ENCODE measurements at places on chromosomes 13 and 19. TPM values are rescaled to one million over a fixed set of nuclear protein-coding genes. Genes with fewer than 3 reads are reported as not detected.

DNA sequence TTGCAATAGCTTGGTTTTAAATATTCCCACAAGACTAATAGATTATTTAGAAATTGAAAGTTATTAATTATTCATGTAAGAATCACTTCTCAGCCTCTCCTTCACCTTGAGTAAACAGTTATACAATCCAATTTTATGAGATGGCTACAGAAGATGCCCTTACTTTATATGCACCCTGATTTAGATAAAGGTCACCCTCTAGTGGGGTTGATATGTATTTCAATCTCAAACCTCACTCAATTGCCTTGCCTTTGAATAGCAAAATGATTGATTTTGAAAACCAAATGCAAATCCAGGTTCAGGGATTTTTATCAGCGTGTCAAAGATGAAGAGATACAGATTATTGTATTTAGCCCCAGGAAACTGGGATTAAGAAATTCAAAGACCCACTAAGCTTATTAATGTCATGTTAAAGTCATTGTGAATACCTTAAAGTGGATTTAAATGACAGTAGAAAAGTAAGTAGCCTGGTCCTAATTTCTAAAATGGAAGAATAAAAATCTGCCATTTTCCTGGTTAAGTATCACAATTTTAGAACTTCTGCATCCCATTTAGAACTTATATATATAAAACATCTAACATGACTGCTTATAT is 305.1 kb downstream of the ITGBL1 start:
- no peak overlapping the region for H3K4me3 ChIP-seq
- H3K27ac ChIP-seq: no peak overlapping the region

GRCh38 chr13:80755910-80756309 is 415.0 kb upstream of the SPRY2 start:
- H3K36me3 ChIP-seq: no peaks in the 10 kb centered on the region
- no peaks in the 10 kb centered on the region for H3K4me1 ChIP-seq
- no peaks in the 10 kb centered on the region for H3K27me3 ChIP-seq
- peak; percentile 3 for DNase-seq
- no peak overlapping the region for H3K4me3 ChIP-seq

- no peaks in the 10 kb centered on the region for H3K36me3 ChIP-seq
- no peak overlapping the region for H3K27ac ChIP-seq
- H3K27me3 ChIP-seq: no peaks in the 10 kb centered on the region
- DNase-seq: no peak
Observed at GRCh38 chr19:53002479-53002878, 11.2 kb upstream of the ERVV-1 start.

The TUBA3C gene
- not detected for total RNA-seq

The ANGPTL8 gene
- not detected for total RNA-seq

The ERICH4 gene
- total RNA-seq: not detected

DNA sequence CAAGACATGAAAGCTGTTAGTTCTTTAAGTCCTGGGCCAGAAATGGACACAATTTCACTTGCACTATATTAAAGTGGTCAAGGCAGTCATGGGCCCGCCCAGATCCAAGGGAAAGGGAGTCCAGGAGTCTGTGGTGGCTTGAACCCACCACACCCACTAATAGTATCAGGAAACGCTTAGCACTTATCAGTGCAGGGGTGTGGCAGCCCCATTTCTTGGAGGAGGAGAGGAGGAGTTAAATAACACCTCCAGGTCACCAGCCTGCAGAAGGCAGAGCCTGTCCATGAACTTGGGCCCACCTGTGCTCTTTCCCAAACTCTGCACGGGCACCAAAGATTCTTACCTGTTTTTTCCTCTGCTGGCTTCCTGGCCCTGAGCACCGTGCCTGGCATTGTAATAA is 5.4 kb upstream of the NTN5 start:
- H3K4me1 ChIP-seq: peaks cover 4% of the 10 kb centered on the region
- H3K27me3 ChIP-seq: no peaks in the 10 kb centered on the region
- H3K27ac ChIP-seq: no peak overlapping the region
- H3K4me3 ChIP-seq: no peak overlapping the region
- no peaks in the 10 kb centered on the region for H3K36me3 ChIP-seq
- no peak for DNase-seq

DNA sequence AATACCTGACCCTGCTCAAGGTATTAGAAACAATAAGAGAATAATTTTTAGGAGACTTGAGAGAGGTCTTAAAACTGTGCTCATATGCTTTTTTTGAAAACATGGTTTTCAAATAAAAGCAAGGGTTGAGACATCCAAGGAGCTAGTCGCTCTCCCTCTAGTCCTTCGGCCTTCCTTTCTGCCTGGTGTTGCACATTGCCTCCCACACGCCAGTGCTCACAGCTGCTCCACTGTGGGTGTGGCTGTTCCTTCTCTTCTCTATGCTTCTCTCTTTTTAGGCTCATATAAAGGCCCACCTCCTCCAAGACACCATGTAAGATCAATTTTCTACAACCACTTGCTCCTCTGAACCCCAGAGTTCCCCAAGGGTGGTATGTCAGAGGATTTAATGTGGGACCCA is 352.6 kb downstream of the ENOX1 start:
- DNase-seq: no peak
- H3K4me1 ChIP-seq: no peaks in the 10 kb centered on the region
- H3K36me3 ChIP-seq: no peaks in the 10 kb centered on the region
- H3K27me3 ChIP-seq: no peaks in the 10 kb centered on the region

The THSD8 gene
- total RNA-seq: 45.2 TPM

- no peak overlapping the region for H3K4me3 ChIP-seq
- no peak overlapping the region for H3K27ac ChIP-seq
- H3K27me3 ChIP-seq: no peaks in the 10 kb centered on the region
Observed at GRCh38 chr13:78876915-78877549, 218.1 kb upstream of the OBI1 start.

The TEKTIP1 gene
- 4.2 TPM for total RNA-seq

DNA sequence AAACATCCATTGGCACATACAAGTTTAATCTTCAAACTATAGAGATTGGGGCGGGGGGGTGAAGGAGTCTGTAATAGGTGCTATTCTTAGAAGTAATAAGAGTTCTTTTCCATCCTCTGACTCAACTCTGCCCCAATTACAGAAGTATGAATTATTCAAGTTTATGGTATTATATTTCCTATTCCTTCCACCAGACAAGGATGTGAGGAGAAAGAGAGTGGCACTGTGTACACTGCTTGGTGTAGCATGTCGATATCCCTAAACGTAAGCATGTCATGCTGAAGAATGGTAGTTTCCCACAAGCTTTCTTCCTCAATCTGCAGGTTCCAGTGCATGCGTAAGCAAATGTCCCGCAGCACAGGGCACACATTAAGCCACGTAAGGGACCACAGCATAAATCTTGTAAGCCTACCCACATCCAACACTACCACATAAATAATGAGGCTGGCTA is 14.1 kb downstream of the BRD4 start:
- H3K4me1 ChIP-seq: peaks cover 41% of the 10 kb centered on the region
- no peak overlapping the region for H3K4me3 ChIP-seq
- no peaks in the 10 kb centered on the region for H3K36me3 ChIP-seq
- H3K27ac ChIP-seq: peak overlapping the region; percentile 23

DNA sequence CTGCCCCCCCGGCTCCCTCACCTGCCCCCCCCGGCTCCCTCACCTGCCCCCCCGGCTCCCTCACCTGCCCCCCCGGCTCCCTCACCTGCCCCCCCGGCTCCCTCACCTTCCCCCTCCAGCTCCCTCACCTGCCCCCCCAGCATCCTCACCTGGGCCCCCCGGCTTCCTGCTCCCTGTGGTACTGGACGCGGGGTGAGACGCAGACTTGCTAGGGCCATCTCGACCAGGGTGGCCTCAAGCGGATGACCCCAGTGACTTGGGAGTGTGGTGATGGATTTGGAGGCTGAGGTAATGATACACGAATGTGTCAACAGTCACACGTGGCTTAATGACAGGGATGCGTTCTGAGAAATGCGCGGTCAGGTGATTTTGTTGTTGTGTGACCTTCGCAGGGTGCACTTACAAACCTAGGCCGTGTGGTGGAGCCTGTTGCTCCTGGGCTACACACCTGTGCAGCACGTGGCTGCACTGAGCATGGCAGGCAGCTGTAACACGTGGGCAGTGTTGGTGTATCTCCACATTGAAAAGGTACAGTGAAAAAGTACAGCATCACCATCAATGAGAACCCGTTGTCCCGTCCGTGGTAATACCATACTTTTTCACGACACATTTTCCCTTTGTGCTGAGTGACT is 197.8 kb downstream of the TEX29 start:
- peaks cover 12% of the 10 kb centered on the region for H3K27me3 ChIP-seq
- DNase-seq: no peak
- no peaks in the 10 kb centered on the region for H3K4me1 ChIP-seq
- H3K36me3 ChIP-seq: no peaks in the 10 kb centered on the region
- H3K4me3 ChIP-seq: no peak overlapping the region

All from A673 (cell line).